ENCODE measurements at places on chromosomes 16 and 17. TPM values are rescaled to one million over a fixed set of nuclear protein-coding genes. Genes with fewer than 3 reads are reported as not detected.

Gene KRTAP9-9
- total RNA-seq: not detected

Gene CSF3
- total RNA-seq: not detected

Gene HOXB7
- total RNA-seq: 0.44 TPM

Gene TBC1D3G
- total RNA-seq: not detected

Gene HBA1
- not detected for total RNA-seq

Gene HOXB13
- total RNA-seq: not detected

Gene ABCC11
- total RNA-seq: 0.15 TPM

DNA sequence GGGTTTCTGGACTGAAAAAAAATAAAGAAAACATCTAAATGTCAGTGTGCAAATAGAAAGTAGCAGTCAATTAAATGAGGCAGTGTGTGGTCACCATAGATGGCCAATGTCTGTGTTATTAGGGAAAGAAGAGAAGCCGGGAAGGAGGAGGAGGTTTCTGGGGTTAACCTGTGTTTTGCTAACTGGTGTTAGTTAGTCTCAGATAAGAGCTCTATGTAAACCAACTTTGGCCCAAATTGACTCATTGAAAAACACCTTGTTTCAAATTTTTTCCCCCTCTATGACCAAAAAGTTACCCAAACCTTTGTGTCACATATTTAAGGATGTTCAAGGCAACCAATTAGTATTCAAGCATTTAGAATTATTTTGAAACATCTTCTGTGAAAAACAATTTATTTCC, 530.9 kb downstream of the MAF start:
- H3K27me3 ChIP-seq: peaks cover 4% of the 10 kb centered on the region
- H3K27ac ChIP-seq: peak overlapping the region; percentile 84
- DNase-seq: no peak

DNA sequence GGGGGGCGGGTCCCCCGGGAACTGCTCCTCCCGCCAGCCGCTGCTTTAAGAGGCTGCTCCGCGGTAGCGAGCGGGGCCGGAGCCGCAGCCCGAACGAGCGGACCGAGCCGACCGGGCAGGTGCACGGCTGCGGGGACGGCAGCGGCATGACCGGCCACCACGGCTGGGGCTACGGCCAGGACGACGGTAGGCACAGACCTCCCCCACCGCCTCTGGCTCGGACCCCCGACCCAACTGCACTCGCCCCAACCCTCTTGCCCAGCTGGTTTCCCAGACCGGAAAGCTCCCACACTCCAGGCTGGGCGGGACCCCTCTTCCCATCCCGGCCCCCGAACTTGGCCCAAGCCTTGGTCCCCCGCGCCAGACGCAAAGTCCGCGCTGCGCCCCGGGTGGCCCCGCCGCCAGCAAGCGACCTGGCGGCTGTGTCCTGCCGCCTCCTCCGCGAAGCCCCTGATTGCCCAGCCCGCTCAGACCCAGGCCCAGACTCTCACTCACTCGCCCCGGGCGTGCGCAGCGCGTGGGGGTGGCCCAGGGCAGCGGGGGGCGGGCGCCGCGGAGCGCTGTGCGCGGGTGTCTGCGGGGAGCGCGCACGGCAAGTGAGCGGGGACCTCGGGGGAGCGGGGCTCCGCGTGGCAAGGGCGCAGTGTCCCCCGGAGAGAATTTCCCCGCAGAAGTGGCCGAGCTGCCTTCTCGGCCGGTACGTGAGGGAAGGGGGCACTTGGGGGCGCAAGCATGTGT, at the start of gene CA7:
TSS of gene CA7 (plus strand) at position 73 of the 738 bp plus-strand sequence. CDS start at position 147, 74 bp downstream.
- H3K27me3 ChIP-seq: peaks cover 32% of the 10 kb centered on the region
- H3K27ac ChIP-seq: no peak within 1 kb of the TSS
- peaks cover 13% of the 10 kb centered on the region for H3K4me1 ChIP-seq
- peak within 1 kb of the TSS; percentile 41 for H3K4me3 ChIP-seq
- H3K36me3 ChIP-seq: no peaks in the 10 kb centered on the region

DNA sequence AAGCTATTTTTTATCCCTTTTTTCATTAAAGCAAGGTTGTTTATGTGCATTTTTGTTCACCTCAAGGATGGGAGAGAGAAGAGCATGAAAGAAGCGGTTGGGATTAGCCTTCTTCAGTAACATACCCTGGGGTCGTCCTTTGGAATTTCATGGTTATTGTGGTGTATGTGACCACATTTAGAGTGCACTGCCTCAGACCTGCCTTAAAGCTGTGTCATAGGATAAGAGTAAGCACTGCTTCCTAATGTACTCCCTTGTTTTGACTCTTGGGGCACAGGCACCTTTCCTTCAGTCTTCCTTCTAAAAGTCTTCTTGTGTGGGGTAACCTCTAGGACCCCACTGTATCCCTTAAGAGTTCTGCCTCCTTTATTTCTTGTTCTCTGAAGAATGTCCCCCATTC, 28.9 kb downstream of the TNRC6A start:
- peaks cover 2% of the 10 kb centered on the region for H3K36me3 ChIP-seq
- H3K27me3 ChIP-seq: no peaks in the 10 kb centered on the region
- DNase-seq: no peak
- no peak overlapping the region for H3K27ac ChIP-seq
- no peak overlapping the region for H3K4me3 ChIP-seq

DNA sequence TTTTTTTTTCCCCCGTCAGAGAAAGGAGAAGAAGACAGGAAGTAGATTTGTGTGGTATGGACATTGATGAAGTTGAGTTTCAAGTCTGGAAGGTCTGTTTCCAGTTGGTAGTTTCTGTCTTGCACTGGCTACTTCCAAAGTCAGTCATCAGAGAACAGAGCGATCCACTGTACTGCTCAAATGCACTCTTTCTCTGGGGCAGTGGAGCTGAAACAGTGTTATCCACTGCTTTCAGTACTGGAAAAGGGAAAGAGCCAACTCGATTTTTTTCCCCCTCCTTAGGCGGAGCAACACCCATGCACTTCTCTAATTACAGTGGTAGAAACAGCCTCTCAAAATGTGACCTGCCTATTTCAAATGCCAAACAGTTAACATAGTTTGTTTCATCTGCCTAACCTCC, 7.4 kb downstream of the PRKCA start:
- H3K27me3 ChIP-seq: no peaks in the 10 kb centered on the region
- H3K36me3 ChIP-seq: peaks cover 54% of the 10 kb centered on the region
- DNase-seq: no peak
- H3K27ac ChIP-seq: peak overlapping the region; percentile 88

- H3K4me3 ChIP-seq: no peak overlapping the region
- no peak for DNase-seq
- peaks cover 64% of the 10 kb centered on the region for H3K4me1 ChIP-seq
- H3K36me3 ChIP-seq: peaks cover 30% of the 10 kb centered on the region
- peak overlapping the region; percentile 60 for H3K27ac ChIP-seq
Measured at GRCh38 chr17:38724337-38724988, 5.7 kb upstream of the CISD3 start.

GRCh38 chr16:8962393-8963009, 1.2 kb downstream of the USP7 start:
- H3K27me3 ChIP-seq: peaks cover 2% of the 10 kb centered on the region
- peak overlapping the region; percentile 84 for H3K4me3 ChIP-seq
- H3K36me3 ChIP-seq: peaks cover 9% of the 10 kb centered on the region

DNA sequence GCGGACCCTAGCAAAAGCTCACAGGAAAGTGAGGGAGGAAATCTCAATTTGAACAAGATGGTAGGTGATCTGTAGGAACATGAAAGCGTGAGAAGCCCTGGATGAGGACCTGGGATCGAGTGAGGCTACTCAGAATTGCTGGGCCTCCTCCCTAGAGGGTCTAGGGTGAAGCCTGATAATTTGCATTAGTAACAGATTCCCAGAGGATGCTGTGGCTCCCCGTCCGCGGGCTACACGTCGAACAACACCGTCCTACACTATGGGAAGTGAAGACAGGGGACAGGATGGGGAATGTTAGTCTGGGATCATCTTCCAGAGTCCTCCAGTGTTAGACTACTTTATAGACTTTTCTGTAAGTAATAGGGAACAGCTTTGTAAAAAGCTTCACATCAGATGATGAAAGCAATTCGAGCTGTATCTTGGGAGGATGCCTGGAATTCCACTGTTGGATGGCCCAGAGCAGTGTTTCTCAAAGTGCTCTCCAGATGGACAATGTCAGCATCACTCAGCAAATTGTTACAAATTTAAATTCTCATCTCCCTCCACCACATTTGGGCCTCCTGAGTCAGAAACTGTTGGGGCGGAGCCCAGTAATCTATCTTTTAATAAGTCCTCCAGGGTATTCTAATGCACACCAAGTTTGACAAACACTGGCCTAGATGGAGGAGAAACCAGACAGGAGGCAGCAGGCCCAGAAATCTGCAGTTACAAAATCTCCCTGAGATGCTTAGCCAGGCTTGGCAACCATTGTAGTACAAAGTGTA, 6.5 kb downstream of the FNDC8 start:
- peaks cover 7% of the 10 kb centered on the region for H3K36me3 ChIP-seq
- no peaks in the 10 kb centered on the region for H3K27me3 ChIP-seq
- H3K4me1 ChIP-seq: peaks cover 3% of the 10 kb centered on the region
- no peak for DNase-seq
- H3K4me3 ChIP-seq: no peak overlapping the region
- H3K27ac ChIP-seq: no peak overlapping the region

GRCh38 chr16:49009204-49009603, 272.4 kb downstream of the CBLN1 start:
- H3K36me3 ChIP-seq: no peaks in the 10 kb centered on the region
- DNase-seq: no peak
- H3K27ac ChIP-seq: no peak overlapping the region
- no peak overlapping the region for H3K4me3 ChIP-seq
- no peaks in the 10 kb centered on the region for H3K27me3 ChIP-seq
- H3K4me1 ChIP-seq: no peaks in the 10 kb centered on the region

DNA sequence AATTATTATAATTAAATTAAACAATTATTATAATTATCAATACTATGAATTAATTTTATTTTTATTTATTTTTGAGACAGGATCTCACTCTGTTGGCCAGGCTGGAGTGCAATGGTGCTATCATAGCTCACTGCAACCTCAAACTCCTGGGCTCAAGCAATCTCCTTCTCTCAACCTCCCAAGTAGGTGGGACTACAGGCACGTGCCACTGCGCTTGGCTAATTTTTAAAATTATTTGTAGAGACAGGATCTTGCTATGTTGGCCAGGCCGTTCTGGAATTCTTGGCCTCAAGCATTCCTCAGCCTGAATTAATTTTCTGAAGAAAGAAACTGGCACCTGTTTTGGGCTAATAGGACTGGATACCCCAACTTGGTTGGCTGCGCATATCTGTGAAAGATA, 10.3 kb downstream of the GNA13 start:
- H3K27me3 ChIP-seq: no peaks in the 10 kb centered on the region
- DNase-seq: no peak
- peaks cover 79% of the 10 kb centered on the region for H3K4me1 ChIP-seq
- no peak overlapping the region for H3K4me3 ChIP-seq

- H3K4me1 ChIP-seq: peaks cover 30% of the 10 kb centered on the region
- DNase-seq: peak; percentile 95
- H3K27me3 ChIP-seq: peaks cover 15% of the 10 kb centered on the region
- peak within 1 kb of the TSS; percentile 70 for H3K27ac ChIP-seq
- H3K36me3 ChIP-seq: peaks cover 1% of the 10 kb centered on the region
Measured at GRCh38 chr17:47840742-47841487, at the start of gene SCRN2. SCRN2 (minus strand) TSS chr17:47841273; CDS start chr17:47840843, 430 bp downstream.

DNA sequence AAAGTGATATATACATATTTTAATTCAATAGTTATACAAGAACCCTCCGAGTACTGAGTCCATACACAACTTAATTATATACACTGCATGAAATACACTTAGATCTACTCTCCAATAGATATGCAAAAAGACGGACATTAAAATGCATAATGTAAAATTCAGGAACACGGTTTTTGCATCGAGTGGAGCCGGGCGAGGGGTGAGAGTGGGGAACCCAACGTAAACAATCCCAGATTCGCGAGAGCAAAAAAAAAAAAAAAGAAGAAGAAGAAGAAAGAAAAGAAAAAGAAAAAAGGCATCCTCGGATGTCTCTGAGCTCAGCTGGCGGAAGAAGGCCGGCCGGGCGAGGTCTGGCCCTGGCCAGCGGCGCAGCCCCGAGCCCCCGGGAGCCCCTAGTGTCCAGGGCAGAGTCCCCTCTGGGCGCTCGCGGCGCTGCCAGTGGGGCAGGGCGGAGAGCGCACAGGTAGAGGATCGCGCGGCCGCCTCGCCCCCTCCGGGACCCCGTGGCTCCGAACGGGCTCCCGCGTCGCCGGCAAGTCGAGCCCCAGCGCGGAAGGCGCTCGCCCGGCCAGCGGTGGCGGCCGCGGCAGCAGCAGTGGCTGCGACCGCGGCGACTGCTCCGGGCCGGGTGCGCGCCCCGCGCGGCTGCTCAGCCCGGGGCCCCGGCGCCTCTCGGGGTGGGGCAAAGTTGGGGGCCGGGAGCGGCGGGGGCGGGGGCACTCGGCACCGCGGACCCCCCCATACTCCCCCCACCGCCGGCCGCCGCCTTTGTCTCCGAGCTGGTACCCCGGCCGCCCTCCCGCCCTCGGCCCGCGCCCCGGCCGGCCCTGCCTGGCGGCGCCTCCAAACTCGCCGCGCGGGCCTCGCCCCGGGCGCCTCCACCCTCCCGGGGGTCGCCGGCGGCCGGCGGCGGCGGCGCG, 9.6 kb upstream of the ZFHX3 start:
- H3K27ac ChIP-seq: no peak overlapping the region
- peaks cover 2% of the 10 kb centered on the region for H3K36me3 ChIP-seq
- peaks cover 60% of the 10 kb centered on the region for H3K27me3 ChIP-seq
- H3K4me3 ChIP-seq: peak overlapping the region; percentile 72
